ENCODE measurements at places on chromosomes 6 and 20. TPM values are rescaled to one million over a fixed set of nuclear protein-coding genes. Genes with fewer than 3 reads are reported as not detected.

Gene CUL7
- total RNA-seq: 15.3 TPM

Gene OXT
- total RNA-seq: not detected

Gene RIPPLY2
- 1.3 TPM for total RNA-seq

Gene TREM2
- total RNA-seq: 1.3 TPM

Gene FUCA2
- 67.7 TPM for total RNA-seq

Gene LY6G5C
- total RNA-seq: 1.7 TPM

Gene IPCEF1
- 1.8 TPM for total RNA-seq

Gene HLA-DOB
- total RNA-seq: 0.38 TPM

Gene FGD2
- 14.1 TPM for total RNA-seq

Gene HLA-DRB5
- 50.3 TPM for total RNA-seq

Gene BPIFB1
- total RNA-seq: not detected

Gene SLC13A3
- 0.27 TPM for total RNA-seq

Gene RMND1
- 16.5 TPM for total RNA-seq

Gene HLA-DRA
- total RNA-seq: 333 TPM

Gene CCN6
- not detected for total RNA-seq

Gene BLTP3A
- total RNA-seq: 9.2 TPM

Gene DDX27
- total RNA-seq: 32.5 TPM

Gene COL20A1
- total RNA-seq: not detected

Gene ADGRF5
- total RNA-seq: 1.9 TPM

Gene PSMB8
- 117 TPM for total RNA-seq

Gene FBXO9
- total RNA-seq: 80.3 TPM

Gene TFAP2C
- total RNA-seq: 12.4 TPM

Gene INSM1
- total RNA-seq: 6.3 TPM

Gene HTR1E
- total RNA-seq: not detected

Gene BPIFA1
- not detected for total RNA-seq

Gene VARS2
- 27.6 TPM for total RNA-seq

Gene SSR1
- total RNA-seq: 139 TPM

Gene RAD21L1
- not detected for total RNA-seq

Gene CLVS2
- total RNA-seq: 0.92 TPM

All from mucosa of descending colon (tissue), 3 donors.